Activated T-helper 1 cell treated with anti-CD3 and anti-CD28 coated beads, Interleukin-12 subunit alpha, Interleukin-12 subunit beta, Interleukin-2, Interleukin-4 antibody, amounts not matched to agents 30 ng/mL and 10 ng/mL and 1 ng/mL, durations not matched to agents 14 hours and 24 hours and 36 hours (primary cell): ENCODE measurements at places on chromosomes 3 and 15. TPM values are rescaled to one million over a fixed set of nuclear protein-coding genes. Genes with fewer than 3 reads are reported as not detected.
A peak's percentile ranks its signal among the peaks of the same experiment; 100 is the strongest.

- no peak for DNase-seq
Measured at GRCh38 chr3:196633555-196634151, 5.8 kb upstream of the NRROS start.

GRCh38 chr3:39414421-39414907, 7.9 kb downstream of the RPSA start:
- no peak for DNase-seq

RPL39L gene
- total RNA-seq = 7.5 and 8.3 TPM in 2 replicates

ALDH1A3 gene
- not detected in 2 replicates for total RNA-seq

GRCh38 chr15:93070132-93070531, 18.9 kb downstream of the RGMA start:
- DNase-seq = no peak

GABRR3 gene
- total RNA-seq = not detected in 2 replicates

DNA sequence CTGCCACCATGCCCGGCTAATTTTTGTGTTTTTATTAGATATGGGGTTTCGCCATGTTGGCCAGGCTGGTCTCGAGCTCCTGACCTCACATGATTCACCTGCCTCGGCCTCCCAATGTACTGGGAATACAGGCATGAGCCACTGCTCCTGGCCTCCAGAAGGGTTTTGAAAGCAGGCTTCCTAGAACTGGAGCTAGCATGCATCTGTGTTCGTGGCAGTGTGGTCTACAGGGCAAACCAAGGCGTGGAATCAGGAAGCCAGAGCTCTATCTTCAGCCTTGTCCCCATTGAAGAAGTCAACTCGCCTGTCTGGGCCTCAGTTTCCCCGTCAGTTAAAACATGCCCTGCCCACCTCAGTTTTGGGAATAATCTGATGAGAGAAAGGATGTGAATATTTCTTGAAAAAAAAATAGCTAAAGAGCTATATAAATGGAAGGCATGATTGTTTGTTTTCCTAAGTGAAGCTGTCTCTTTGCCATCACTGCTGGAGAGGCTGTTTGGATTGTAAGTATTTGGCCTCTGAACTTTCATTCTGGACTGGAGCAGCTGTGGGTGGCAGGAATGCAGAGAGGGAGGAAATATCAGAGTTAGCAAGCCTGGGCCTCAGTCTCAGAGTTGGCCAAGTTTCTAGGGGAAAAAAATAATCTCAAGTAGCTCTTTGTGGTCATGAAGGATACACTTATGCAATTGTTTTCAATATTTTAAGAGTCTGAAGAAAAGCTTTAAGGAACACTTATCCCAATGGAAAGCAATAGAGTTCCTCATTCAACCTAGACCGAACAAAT, 36.5 kb upstream of the UACA start:
- DNase-seq = no peak

DNA sequence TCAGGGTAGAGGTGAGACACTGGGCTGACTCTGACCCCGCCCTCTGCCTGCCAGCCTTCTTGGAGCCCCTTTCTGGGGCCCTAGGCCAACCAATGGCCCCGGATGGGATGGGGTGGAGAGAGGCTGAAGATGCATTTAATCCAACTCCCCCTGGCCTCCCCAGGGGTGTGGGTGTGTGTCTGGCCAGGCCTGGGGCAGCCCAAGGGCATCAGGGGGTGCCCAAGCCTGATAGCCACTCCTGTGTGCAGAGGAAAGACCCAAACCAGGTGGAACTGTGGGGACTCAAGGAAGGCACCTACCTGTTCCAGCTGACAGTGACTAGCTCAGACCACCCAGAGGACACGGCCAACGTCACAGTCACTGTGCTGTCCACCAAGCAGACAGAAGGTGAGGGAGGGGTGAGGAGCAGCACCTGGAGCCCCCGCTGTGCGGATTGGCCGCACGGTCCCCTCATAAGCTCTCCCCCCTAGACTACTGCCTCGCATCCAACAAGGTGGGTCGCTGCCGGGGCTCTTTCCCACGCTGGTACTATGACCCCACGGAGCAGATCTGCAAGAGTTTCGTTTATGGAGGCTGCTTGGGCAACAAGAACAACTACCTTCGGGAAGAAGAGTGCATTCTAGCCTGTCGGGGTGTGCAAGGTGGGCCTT, 9.5 kb downstream of the SPINT1 start:
- DNase-seq = no peak

DNA sequence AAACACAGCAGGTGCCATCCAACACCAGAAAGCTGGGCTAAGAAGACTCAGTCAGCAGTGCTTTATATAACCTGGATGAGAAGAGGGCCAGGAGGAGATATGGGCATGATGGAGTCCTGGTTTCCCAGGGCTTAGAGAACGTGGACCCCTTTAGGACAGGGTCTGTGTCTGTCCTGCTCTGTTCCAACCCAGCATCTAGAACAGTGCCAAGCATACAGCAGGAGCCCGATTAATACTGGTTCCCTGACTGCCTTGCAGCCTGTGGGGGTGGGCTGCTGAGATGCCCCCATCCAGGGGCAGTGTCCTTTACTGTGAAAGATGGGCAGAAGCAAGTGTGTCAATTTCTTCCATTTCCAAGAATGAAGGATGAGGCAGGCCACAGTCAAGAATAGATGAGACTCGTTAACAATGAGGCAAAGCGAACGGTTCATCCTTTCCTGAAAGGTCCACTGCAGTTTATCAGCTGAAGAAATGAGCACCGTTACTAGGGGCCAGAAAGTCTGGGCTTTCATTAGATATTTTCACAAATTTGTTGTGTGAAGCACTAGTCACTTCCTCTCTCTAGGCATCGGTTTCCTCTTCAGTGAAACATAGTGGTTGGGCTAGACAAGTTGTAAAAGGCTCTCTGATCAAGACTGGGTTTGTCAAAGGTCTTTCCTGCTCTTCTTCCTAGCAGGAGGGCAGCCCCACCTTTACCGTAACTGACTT, 72.0 kb upstream of the HERC1 start:
- no peak for DNase-seq

GRCh38 chr3:44289882-44290462, 48.3 kb downstream of the TOPAZ1 start:
- no peak for DNase-seq

DNA sequence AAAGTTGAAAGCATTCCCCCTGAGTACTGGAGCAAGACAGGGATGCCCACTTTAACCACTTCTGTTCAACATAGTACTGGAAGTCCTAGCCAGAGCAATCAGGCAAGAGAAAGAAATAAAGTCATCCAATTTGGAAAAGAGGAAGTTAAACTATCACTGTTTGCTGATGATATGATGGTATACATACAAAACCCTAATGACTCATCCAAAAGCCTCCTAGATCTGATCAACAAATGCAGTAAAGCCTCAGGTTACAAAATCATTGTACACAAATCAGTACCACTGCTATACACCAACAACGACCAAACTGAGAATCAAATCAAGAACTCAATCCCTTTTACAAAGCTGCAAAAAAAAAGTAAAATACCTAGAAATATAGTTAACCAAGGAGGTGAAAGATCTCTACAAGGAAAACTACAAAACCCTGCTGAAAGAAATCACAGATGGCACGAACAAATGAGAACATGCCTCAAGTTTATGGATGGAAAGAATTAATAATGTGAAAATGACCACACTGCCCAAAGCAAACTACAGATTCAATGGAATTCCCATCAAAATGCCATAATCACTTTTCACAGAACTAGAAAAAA, 40.3 kb downstream of the RPL39L start:
- DNase-seq = no peak

- DNase-seq = no peak
Measured at GRCh38 chr3:30894521-30895251, at the start of gene GADL1. Gene GADL1, minus strand, starts transcription at chr3:30894661. Its CDS starts 47 bp downstream, at chr3:30894614.

SAMMSON gene
- total RNA-seq = not detected in 2 replicates

THPO gene
- not detected in 2 replicates for total RNA-seq

NFKBIZ gene
- 72.4 and 79.7 TPM in 2 replicates for total RNA-seq

GRAMD2A gene
- total RNA-seq = 0.21 TPM in 1 of 2 replicates, not detected in the other

DNA sequence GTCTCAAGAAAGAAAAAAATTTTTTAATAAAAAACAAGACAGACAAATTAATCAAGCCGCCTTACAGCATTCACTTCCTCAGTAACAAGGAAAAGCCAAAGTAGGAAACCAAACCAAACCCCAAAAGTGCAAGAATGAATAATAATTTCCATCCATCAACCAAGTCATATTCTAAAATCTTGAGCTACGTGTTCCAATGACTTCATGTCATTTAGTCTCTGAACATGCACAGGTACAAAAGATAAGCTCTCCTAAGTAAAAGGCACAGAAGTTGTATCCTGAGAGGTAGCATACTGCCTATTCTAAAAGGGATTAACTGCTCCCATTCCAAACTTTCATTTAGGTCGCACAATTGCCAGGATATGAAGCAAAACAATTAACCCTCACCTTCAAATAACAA, 29.7 kb downstream of the SLC4A7 start:
- DNase-seq = no peak

- DNase-seq = no peak
Measured at GRCh38 chr3:14121859-14122258, 2.8 kb downstream of the CHCHD4 start.

DNA sequence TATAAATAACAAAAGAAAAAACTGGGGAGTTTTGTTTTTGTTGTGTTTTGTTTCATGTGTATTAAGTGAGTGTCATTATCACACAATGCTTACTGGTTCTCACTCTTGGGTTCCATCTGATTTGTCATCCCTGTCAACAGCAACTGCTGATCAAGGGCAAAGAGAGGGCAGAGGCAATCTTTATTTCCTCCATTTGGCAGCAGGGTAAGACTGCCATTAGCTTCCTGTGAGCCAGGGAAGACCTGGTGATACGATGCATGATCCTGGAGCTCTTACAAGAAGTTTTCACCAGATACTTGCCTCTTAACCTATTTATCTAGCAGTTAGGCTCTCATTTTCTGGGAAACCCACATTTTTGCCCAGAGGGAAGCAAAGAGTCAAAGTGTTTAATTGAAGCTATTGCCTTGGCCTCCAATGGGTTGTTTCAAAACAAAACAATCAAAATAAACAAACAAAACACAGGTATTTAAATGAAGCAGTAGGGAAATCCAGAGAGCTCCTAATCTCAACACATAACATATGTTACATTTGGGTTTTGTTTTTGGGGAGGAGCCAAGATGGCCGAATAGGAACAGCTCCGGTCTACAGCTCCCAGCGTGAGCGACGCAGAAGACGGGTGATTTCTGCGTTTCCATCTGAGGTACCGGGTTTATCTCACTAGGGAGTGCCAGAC, 529.8 kb downstream of the MAGI1 start:
- no peak for DNase-seq

GRCh38 chr15:100008258-100008657, 275.0 kb upstream of the LYSMD4 start:
- no peak for DNase-seq

DNA sequence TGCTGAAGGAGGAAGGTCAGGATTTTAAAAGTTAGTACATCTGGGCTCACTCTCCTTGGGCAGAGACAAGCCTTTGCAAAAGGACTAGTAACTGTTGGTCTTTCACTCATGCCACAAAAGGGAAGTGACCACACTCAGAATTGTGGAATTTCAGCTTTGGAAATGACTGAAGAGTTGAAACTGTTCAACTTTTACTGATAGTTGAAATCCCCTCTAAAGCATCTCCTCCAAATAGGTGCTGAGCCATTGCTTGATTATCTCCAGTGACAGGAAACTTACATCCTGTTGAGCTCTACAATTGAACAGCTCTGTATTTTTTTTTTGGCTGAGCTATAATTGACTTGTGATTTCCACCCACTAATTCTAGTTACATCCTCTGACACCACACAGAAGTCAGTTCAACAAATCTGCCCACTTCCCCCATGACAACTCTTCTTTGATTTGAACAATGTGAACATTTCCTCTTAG, 254.8 kb upstream of the TPRG1 start:
- DNase-seq = peak; percentile 27

DNA sequence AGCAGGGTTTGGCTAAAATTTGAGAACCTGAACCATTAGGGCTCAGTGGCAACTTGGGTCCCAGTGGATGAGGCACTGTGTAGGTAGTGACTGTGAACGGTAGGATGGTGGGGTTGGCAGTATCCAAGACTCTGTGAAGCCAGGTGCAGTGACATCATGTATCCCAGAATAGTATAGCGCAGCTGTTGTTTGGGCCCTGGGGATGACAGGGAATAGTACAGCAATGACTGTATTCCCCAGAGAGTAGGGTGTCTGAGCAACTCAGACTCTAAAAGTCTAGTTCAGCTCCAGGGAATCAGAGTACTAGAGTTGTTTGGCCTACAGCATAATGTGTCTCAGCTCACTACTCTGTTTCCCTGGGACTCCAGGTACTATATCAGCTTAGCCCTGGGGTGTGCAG, 20.7 kb upstream of the PPP2R3A start:
- DNase-seq = no peak

- no peak for DNase-seq
Measured at GRCh38 chr3:69784954-69785514, 45.8 kb downstream of the MITF start.

DNA sequence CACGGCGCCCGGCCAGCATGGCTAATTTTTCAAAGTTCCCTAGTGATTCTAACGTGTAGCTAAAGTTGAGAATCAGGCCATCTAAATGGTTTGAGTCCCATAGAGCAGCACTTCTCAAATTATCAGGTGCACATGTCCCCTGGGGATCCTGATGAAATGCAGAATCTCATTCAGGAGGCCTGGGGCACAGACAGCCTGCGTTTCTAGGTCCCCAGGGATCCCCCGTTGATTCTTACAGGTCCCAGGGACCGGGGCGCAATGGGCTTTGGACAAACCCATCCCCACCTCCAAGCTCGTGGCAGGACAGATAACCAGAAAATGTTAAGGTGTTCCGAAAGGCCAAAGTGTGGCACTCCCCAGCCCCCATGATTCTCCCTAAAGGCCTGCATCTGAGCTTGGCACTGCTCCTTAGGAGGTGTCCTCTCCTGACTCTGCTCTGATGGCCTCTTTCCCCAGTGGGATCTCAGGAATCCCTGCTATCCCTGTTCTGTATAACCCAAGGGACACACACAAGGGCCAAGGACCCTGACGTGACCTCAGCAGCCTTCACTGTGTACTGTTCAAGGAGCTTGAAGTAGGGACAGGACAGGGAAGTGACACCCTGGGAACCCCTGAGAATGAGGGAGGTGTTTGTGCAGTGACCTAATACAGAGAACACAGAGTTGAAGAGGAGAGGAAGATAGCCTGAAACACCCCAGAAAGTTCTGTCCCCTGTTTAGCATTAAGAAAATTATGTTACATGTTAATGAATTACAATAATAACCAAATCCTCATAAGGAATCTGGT, 8.0 kb downstream of the LRRK1 start:
- DNase-seq = no peak

DNA sequence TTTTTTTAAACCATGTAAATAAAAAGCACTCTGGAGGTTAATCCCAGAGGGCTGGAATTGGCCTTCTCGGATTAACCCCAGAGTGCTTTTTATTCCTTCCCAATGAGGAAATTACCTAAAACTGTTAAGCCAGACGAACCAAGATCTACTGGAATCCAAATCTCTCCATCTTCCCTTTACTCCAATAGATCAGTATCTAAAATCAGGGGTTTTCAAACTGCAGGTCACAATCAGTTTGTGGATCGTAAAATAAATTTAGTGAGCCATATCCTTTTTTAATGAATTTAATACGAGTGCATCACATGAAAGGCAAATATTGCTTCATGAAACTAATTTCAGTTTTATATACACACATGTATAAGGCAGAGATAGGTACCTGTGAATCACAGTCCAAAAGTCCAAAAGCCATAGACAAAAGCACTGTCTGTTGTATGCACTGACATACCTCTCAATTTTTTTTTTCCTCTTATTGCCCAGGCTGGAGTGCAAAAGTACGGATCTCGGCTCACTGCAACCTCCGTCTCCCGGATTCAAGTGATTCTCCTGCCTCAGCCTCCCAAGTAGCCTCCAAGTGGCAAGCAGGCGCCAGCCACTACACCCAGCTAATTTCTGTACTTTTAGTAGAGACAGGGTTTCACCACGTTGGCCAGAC, 61.3 kb downstream of the TBL1XR1 start:
- DNase-seq = no peak

BLM gene
- 64.3 and 65.1 TPM in 2 replicates for total RNA-seq
